ENCODE measurements at places on chromosomes 12 and 14.

DNA sequence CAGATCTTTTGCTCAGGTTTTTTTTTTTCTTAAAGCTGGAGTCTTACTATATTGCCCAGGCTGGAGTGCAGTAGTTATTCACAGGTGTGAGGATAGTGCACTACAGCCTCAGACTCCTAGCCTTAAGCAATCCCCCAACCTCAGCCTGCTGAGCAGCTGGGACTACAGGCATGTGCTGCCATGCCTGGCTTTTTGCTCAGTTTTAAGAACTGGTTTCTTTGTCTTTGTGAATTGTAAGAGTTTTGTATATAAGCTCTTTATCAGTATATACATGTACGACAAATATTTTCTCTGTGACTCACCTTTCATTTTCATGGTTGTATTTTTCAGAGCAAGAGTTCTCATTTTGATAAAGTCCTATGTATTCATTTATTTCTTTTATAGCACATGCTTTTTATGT is 33.3 kb upstream of the C2CD5 start:
- no peak overlapping the region for H3K27ac ChIP-seq
- H3K36me3 ChIP-seq = no peaks in the 10 kb centered on the region
- no peak overlapping the region for H3K4me3 ChIP-seq
- no peak for DNase-seq
- no peaks in the 10 kb centered on the region for H3K4me1 ChIP-seq

DNA sequence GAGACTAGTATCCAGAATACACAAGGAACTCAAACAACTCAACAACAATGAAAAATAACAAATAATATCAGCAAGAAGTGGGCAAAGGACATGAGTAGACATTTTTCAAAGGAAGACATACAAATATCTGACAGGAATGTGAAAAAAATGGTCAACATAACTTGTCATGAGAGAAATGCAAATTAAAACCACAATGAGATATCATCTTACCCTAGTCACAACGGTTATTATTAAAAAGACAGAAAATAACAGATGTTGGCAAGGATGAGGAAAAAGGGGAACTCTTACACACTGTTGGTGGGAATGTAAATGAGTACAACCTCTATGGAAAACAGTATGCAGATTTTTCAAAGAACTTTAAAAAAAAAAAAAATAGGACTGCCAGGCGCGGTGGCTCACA is 20.4 kb downstream of the VWF start:
- no peaks in the 10 kb centered on the region for H3K36me3 ChIP-seq
- H3K27ac ChIP-seq = no peak overlapping the region
- DNase-seq = no peak
- no peak overlapping the region for H3K4me3 ChIP-seq

- H3K27me3 ChIP-seq = no peaks in the 10 kb centered on the region
- H3K36me3 ChIP-seq = no peaks in the 10 kb centered on the region
- H3K4me3 ChIP-seq = no peak overlapping the region
- DNase-seq = peak; percentile 82
- peaks cover 12% of the 10 kb centered on the region for H3K4me1 ChIP-seq
These were observed 5.2 kb upstream of the KRT85 start for GRCh38 chr12:52372216-52373154.

GRCh38 chr14:83483063-83483462 is 1949.4 kb upstream of the SEL1L start:
- H3K36me3 ChIP-seq = no peaks in the 10 kb centered on the region
- H3K27me3 ChIP-seq = no peaks in the 10 kb centered on the region
- no peak overlapping the region for H3K4me3 ChIP-seq
- DNase-seq = no peak
- H3K27ac ChIP-seq = no peak overlapping the region
- H3K4me1 ChIP-seq = no peaks in the 10 kb centered on the region

DNA sequence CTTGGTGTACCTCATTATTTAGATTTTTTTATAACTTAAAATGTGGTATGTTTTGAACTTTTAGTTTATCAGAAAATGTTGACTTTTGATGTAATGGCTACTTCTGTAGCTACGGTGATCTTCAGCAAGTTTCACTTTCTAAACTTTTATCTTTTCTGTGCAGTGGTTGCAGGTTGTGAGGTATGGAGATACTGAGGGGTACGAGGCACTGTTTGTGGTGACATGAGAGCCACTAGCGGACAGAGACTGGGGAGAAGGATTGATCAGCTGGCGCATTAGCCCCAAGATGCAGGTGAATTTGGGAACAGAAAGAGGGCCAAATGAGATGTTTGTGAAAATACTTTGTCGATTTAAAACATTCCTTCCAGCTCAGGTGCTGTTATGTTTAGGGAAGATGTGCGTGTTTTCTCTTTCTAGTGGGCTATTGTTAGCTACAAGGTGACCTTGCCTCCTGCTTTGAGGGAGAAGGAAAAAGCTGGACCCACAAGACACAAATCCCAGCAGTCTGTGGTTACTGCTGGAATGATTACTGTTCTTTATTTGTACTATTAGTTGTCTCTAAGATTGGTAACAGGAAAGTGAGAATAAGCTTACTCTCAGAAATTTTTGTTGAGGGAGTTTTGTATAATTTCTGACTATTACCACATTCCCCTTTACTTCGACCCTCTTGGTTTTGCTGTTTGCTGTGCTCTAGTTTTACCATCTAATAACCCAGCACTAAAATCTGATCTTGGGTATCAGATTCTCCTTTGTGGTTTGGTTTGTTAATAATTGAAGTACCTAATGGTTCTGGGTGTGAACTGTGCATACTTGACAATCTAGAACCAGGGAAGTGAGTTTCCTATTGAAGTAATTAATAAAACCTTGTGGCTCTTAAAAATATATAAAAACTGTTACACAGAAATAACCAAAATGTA is 61.7 kb downstream of the FBXO34 start:
- H3K27me3 ChIP-seq = no peaks in the 10 kb centered on the region
- H3K4me1 ChIP-seq = peaks cover 76% of the 10 kb centered on the region
- H3K27ac ChIP-seq = peak overlapping the region; percentile 58
- H3K4me3 ChIP-seq = no peak overlapping the region

DNA sequence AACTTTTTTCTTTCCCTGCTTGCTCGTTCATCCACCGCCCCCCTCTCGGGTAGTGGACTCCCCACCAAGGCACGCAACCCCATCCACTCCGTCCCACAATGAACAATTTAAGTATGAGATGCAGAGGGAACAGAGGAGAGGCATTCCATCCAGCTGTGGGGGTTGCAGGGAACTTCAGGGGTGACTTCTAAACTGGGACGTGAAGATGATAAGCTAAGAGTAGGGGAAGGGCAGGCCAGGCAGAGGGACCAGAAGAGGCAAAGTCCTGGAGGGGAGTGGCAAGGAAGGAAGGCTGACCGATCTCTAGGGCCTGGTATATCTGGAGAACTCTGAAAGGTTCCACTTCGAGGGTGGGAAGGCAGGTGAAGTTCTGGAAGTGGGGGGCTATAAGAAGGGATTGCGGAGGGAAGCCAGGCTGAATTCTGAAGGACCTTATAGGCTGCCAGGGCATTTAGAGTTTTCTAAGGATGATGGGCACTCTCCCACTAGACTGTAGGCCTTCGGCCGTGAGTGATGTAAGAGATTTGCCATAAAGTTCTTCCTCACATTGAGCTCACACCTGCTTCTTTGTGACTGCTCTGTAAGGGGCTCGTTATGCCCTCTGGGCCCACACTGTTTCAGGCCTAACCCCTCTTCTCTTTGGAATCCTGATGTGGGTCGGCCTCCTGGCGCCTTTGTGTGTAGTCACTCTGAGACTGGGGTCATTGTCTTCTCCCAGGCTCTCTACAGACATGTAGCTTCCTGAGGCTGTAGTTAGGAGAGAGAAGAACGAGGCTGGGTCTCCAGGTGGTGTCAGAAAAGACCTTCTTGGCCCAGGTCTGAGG is 12.1 kb downstream of the NFATC4 start:
- no peak overlapping the region for H3K4me3 ChIP-seq
- H3K4me1 ChIP-seq = no peaks in the 10 kb centered on the region
- DNase-seq = no peak
- H3K27me3 ChIP-seq = peaks cover 10% of the 10 kb centered on the region

DNA sequence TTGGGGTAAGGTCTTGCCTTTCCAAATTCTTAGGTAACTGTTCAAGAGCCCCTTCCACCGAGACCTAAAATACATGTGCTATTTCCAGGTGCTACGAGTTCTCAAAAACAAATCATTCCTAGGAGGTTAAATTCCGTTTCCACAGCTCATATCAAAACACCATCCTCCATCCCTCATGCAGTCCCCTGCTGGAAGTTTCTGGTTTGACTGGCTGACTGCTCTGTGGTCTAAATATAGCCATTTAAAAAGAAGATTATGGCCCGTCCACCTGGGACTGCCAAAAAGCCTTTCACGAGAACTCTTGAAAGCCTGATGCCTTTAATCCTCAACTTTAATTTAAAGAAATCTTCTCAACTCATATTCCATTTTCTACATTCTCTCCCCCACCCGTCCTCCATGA is 201.5 kb upstream of the MYL2 start:
- DNase-seq = no peak
- no peaks in the 10 kb centered on the region for H3K36me3 ChIP-seq
- no peak overlapping the region for H3K27ac ChIP-seq
- no peak overlapping the region for H3K4me3 ChIP-seq

DNA sequence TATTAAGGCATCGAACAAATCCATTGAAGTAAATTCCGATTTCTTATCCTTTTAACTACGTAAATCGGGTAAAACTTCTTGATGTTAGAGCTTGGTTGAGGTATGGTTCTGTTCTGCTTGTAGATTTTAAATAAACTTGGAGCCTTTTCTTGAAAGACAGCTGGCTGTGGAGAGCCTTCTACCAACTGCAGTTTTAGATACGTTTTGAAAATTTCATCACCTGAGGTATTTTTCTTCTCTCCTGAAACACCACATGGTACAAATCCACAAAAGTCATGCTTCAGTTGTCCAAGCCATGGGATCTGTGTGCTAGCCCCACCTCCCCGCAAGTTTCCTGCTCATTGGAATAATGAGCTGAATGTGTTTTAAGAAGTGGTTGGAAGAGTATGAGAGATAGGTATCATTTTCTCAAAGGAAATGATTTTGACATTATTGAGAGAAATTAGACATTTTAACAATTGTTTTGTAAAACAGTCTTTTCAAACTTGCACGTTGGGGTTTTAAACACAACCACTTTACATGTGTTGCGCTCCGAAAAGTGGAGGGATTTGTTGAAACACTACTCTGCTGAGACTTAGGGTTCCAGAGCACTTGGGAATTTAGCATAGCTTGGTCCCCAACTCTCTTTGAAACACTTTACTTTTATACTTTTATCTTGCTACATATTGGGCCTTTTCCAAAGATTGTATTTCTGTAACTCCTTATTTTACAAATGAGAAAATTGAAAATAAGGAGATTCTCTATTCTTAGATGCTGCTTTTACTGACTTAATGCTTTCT is 1.4 kb downstream of the PPM1A start:
- H3K4me3 ChIP-seq = peak overlapping the region; percentile 85
- H3K27ac ChIP-seq = peak overlapping the region; percentile 100
- H3K27me3 ChIP-seq = no peaks in the 10 kb centered on the region

DNA sequence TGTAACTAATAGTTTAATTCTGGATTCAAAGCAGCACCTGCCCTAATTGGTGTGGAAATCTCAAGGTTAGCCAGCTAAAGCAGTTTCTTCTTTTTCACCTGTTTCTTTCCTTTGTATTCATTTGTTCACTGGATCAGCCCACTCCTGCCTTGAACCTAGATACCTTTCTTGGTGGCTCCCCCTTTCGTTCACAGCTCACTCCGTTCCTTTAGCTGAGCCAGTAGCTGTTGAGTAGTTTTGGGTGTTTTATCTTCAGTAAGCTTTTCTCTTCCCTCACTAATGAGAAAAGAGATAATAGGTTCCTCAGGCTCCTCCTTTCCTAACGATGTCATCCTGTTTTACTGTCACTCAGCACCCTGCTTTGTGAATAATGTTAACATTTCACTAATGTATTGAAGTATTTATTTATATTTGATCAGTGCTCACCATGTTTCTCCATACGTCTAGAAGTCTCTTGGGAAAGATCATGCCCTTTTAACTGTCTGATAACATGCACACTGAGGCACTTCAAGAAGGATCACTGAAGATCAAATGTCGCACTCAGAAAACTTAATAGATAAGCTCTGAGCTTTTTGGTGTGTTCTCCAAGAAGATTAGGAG is 121.1 kb downstream of the TGFB3 start:
- no peak for DNase-seq
- no peaks in the 10 kb centered on the region for H3K27me3 ChIP-seq
- H3K27ac ChIP-seq = no peak overlapping the region
- H3K36me3 ChIP-seq = peaks cover 6% of the 10 kb centered on the region
- no peaks in the 10 kb centered on the region for H3K4me1 ChIP-seq

- peak overlapping the region; percentile 25 for H3K4me3 ChIP-seq
- no peak overlapping the region for H3K27ac ChIP-seq
- DNase-seq = peak; percentile 80
- H3K4me1 ChIP-seq = peaks cover 21% of the 10 kb centered on the region
- peaks cover 7% of the 10 kb centered on the region for H3K27me3 ChIP-seq
- no peaks in the 10 kb centered on the region for H3K36me3 ChIP-seq
These were observed 28.8 kb downstream of the SPRING1 start for GRCh38 chr12:116708826-116709756.

- no peak for DNase-seq
- no peaks in the 10 kb centered on the region for H3K4me1 ChIP-seq
- H3K36me3 ChIP-seq = peaks cover 15% of the 10 kb centered on the region
- no peaks in the 10 kb centered on the region for H3K27me3 ChIP-seq
These were observed 45.1 kb upstream of the PRPF39 start for GRCh38 chr14:45038865-45039264.

GRCh38 chr12:19804737-19805136 is 365.4 kb downstream of the AEBP2 start:
- DNase-seq = no peak
- no peaks in the 10 kb centered on the region for H3K36me3 ChIP-seq
- H3K27ac ChIP-seq = no peak overlapping the region
- no peak overlapping the region for H3K4me3 ChIP-seq

- no peaks in the 10 kb centered on the region for H3K4me1 ChIP-seq
- no peak overlapping the region for H3K4me3 ChIP-seq
- H3K27ac ChIP-seq = no peak overlapping the region
These were observed 65.8 kb downstream of the TRAFD1 start for GRCh38 chr12:112191201-112191600.

DNA sequence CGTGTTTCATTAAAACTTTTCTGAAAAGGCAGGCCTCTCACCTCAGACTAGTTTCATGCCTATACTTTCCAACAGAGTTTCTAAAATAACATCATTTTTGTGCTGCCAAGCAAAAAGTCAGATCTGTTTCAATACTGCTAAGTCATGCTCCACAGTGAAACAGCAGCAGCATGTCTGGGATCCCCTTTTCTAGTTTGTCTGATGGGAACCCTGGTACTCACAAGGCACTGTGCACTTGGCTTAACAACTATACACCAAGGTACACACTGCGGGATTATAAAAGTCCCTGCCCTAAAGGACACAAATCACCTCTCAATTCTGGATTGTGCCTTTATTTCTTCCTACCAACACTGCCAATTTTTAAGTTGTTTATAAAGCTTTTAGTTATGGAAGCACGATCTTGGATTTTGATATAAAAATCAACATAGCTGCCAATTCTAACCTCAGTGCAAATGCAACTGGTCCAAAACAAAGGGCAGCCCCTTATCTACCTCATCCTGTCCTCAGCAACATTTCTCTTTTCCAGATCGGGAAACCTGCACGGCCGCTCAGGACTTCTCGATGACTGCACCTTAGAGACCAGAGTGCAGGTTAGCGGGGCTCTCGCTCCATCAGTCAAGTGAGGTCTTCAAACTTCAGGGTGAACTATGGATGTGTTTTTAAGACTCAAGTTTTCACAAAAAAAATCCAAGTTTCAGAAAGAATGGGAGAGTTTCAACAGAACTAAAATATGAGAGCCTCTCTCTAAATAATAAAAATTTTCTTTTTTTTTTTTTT is 1.7 kb upstream of the EIF5 start:
- H3K27me3 ChIP-seq = no peaks in the 10 kb centered on the region
- H3K4me1 ChIP-seq = peaks cover 26% of the 10 kb centered on the region
- no peak for DNase-seq
- peak overlapping the region; percentile 100 for H3K27ac ChIP-seq

All from spleen (tissue), 13 donors.